ENCODE measurements at places on chromosomes 7 and 10.
A peak's percentile ranks its signal among the peaks of the same experiment; 100 is the strongest.

- peak; percentile 67 for DNase-seq
These were observed 119.9 kb downstream of the TFEC start for GRCh38 chr7:115910541-115911164.

DNA sequence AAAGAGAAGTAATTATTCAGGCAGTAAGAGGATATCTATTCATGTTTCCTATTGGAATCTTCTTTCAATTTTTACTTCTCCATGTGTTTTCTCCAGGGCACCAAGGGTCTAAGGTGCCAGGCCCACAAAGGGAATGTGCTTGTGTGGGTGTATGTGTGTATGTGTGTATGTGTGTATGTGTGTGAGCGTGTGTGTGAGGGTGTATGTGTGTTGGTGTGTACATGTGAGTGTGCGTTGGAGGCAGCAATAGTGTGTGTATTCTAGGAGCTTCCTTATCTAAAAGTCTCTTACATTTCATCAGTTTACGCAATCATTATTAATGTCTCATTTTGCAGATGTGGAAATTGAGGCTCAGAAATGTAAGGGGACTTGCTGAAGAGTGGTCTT, 28.3 kb downstream of the RAMP3 start:
- DNase-seq: no peak

GRCh38 chr7:111092406-111093236, 1.7 kb downstream of the LRRN3 start:
- no peak for DNase-seq

GRCh38 chr10:519716-520401, 169.6 kb downstream of the DIP2C start:
- no peak for DNase-seq

DNA sequence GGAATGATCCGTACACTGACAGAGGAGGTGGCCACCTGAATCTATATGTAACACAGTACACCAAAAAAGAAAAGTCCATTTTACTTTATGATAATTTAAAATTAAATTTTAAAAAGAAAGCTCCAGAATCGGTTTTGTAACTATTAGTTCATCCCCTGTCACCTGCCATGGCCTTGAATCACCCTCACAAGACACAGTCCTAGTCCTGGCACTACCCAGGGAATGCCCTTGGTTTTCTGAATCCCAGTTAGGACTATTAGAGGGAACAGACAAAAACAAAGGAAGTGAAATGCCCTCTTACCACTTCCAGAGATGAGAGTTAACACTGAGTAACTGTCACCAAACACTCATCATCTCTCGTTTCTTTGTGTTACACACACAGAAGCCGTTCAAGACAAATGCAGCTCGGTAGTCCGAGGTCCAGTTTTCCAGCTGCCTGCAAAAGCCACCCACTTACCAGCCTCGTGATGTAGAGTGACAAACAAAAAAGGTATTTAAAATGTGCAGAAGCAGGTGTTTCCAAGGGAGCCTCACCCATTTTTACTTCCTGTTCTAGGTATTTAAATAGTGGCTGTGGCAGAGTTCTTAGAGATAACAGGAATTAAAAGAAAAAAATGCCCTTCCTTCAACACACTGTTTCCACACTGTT, 6.1 kb downstream of the PTPRN2 start:
- no peak for DNase-seq

GRCh38 chr7:74002474-74003017, 25.4 kb upstream of the ELN start:
- DNase-seq: peak; percentile 94

GRCh38 chr7:3437467-3437866, 136.4 kb downstream of the SDK1 start:
- DNase-seq: no peak

- DNase-seq: no peak
These were observed 152.4 kb upstream of the NRBF2 start for GRCh38 chr10:62980687-62981086.

DNA sequence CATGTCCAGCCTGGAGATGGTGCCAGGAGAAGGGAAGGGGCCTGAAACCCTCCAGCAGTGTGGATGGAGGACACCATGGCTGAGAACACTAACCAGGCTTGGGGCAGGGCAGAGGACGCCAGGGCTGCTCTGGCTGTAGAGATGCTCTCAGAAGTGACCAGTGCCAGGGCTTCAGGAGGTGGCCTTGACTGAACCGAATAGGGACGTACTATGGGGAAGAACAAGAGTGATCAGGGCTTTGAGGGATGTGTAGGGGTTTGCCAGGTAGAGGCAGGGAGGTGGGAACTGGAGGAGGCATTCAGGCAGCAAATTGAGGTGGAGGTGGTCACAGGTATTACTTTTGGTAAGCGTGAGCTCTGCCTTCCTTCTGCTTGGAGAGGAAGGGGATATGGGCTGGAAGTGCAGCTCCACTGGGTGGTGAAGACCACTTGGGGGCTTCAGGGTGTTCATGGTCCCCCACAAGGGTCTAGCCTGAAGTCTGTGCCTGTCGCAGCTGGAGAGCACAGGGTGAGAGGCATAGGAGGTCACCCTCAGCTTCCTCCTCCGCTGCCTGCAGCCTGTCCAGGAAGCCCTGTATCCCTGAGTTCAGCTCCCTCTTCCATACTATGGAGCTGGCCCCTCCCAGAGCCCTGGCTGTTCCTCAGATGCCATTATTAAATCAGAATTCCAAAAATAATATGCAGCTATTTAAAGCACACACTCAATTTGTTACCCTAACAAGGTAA, 27.8 kb downstream of the ADCY1 start:
- no peak for DNase-seq

- no peak for DNase-seq
These were observed 411.3 kb downstream of the KIF20B start for GRCh38 chr10:90112681-90113080.

GRCh38 chr7:150421831-150422230, 28.6 kb upstream of the GIMAP8 start:
- DNase-seq: no peak

GRCh38 chr7:46847126-46847525, 734.8 kb downstream of the TNS3 start:
- no peak for DNase-seq

- no peak for DNase-seq
These were observed 243.4 kb upstream of the FZD1 start for GRCh38 chr7:91020636-91021385.

DNA sequence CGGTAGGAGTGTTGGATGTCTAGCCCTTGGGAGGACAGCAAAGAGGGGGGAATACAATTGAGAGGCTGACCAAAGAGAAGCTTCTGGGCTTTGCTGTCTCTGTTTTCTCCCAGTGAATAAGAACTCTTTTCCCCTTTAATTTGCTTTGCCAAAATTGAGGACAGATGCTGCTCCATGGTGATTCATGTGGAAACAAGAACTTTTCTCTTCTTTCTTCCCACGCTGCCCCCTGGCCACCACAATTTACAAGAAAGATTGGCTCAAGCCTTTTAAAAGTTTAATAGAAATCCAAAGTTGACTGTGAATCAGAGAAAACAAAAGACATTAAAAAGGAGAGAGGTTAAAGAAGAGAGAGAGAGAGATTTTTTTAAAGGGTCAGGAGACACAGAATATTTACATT, 49.0 kb downstream of the PRR15 start:
- DNase-seq: no peak

- DNase-seq: no peak
These were observed 210.9 kb downstream of the INHBA start for GRCh38 chr7:41491883-41492471.

DNA sequence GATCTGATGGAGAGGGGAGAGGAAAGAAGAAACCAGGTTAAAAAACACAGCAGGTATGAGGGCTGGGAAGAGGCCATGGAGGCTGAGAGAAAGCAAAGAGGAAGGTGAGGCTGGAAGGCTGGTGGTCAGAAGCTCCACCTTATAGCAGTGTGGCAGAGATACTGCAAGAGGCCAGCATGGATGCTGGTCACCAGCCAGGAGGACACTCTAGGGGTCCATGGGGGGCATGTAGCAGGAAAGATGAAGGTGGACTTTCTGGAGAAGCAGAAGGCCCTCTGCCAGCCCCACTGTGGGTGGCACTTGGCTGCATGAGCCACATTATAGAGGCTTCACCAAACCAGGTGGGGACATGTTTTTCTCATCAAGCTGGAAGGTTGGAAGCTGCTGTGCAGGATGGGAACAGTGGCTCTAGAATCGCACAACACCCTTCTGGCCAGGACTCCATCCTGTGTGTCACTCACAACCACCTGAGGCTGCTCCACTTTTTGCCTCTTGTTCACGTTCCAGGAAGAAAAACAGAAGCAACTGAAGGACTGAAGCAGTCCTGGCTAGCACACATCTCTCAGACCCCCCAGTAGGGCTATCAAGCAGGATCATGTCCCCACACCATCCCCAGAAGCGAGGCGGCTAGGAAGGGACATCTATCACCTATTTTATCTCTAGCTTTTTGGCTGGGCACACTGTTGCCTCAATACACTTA, 587.5 kb upstream of the MGMT start:
- DNase-seq: no peak

GRCh38 chr10:44926751-44927351, 15.7 kb downstream of the TMEM72 start:
- peak; percentile 52 for DNase-seq

DNA sequence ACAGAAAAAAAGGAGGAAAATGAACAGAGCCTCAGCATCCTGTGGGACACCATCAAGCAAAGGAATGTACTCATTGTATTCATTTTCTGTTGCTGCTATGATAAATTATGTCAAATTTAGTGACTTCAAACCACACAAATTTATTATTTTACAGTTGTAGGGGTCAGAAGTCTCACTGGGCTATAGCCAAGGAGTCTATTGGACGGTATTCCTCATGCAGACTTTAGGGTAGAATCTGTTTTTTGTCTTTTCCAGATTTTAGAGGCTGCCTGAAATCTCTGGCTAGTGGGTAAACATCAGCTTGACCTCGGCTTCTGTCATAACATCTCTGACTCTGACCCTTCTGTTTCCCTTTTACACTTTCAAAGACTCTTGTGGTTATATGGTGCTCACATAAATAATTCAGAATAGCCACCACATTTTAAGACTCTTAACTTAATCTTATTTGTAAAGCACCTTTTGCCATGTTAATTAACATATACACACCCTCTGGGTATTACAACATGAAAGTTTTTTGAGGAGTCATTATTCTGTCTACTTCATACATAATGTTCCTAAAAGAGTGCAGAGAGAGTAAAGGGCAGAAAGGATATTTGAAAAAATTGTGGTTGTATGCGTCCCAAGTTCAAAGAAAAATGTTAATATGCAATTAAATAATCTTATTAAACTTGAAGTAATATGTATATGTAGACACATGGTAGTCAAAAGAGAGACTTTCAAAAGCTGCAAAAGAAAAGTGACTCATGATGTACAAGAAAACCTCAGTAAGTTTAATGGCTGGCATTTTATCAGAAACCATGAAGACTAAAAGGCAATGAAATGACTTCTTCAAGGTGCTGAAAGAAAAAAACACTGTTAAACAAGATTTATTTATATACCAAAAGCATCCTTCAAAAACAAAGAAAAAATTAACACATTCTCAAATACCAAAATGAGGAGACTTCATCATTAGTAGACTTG, 70.8 kb upstream of the MEOX2 start:
- no peak for DNase-seq

- peak; percentile 43 for DNase-seq
These were observed 994 bp downstream of the SLC25A28 start for GRCh38 chr10:99619090-99619800.

- DNase-seq: no peak
These were observed 36.1 kb downstream of the SGPL1 start for GRCh38 chr10:70851597-70852475.

DNA sequence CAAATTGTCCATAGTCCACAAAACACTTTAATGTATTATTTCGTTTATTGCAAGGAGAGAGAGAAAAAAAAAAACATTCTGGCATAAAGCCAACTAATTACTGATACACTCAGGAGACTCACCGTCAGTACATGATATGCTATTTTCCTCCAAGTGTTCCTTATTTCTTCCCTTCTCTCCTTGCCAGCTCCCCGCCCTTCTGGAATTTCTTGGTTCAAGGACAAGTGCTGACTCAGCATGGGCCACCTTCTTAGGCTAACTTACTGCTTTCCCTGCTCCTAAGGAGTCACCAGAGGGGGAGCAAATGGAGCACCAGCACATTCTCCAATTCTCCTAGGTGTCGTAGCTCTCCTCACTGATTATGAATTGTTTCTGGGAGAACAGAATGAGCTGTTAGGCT, 133.8 kb upstream of the HDAC9 start:
- no peak for DNase-seq

GRCh38 chr10:130037169-130037661, 73.1 kb upstream of the EBF3 start:
- no peak for DNase-seq

DNA sequence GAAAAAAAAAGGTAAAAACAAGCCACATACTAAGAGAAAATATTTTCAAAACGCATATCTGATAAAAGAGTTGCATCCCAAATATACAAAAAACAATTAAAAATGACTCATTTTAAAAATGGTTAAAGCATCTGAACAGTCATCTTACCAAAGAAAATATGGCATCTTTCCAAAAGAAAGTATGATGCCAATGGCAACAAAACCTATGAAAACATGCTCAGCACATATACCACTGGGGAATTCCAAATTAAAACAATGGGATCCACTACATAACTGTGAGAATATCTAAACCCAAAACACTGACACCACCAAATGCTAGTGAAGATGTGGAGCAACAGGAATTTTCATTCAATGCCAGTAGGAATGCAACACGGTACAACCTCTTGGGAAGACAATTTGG, 39.3 kb downstream of the VSTM2A start:
- DNase-seq: no peak

- DNase-seq: no peak
These were observed 84.0 kb upstream of the C1GALT1 start for GRCh38 chr7:7098280-7098818.

- no peak for DNase-seq
These were observed 56.5 kb downstream of the PWWP2B start for GRCh38 chr10:132453470-132453861.
